ENCODE measurements at places on chromosomes 1 and 21.

DNA sequence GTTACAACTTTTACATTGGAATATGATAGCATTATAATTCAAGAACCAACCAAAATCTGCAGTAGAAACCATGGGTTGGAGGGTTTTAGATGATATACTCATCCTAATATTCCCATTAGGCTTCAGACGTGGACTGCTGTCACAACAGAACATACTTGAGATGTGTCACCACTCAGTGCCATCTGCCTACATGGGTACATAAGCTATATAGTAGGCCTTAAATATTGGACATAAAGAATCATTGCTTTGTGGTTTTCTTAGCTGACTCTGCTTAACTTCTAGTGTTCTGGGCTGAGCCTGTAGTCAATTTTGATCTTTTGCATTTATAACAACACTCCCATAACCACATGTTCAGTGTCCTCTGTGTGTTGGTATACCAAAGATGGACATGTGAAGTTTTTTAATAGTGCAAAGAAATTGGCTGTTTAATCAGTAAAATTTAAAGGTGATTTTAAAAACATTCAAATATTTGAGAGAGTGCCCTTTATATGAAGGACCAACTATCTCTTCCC lies 14.2 kb downstream of the RAP1A start:
- no peak for DNase-seq

DNA sequence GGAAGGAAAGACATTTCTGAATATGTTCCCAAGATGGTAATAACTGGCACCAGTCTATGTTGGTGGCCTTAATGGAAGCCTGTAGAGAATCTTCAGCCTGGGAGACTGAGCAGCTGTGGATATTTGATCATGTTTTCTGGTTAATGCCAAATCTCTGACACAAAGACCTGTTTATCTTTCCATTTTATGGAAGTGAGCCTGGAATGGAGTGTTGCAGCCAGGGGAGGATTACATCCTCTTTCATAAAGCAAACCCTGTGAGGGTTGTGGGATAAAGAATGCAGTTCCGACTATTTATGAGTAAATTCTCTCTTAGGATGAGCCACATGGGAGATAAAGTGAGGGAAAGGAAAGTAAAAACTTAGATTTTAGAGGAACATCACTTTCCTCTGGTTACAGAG lies 144.1 kb downstream of the PCP4 start:
- DNase-seq: no peak

DNA sequence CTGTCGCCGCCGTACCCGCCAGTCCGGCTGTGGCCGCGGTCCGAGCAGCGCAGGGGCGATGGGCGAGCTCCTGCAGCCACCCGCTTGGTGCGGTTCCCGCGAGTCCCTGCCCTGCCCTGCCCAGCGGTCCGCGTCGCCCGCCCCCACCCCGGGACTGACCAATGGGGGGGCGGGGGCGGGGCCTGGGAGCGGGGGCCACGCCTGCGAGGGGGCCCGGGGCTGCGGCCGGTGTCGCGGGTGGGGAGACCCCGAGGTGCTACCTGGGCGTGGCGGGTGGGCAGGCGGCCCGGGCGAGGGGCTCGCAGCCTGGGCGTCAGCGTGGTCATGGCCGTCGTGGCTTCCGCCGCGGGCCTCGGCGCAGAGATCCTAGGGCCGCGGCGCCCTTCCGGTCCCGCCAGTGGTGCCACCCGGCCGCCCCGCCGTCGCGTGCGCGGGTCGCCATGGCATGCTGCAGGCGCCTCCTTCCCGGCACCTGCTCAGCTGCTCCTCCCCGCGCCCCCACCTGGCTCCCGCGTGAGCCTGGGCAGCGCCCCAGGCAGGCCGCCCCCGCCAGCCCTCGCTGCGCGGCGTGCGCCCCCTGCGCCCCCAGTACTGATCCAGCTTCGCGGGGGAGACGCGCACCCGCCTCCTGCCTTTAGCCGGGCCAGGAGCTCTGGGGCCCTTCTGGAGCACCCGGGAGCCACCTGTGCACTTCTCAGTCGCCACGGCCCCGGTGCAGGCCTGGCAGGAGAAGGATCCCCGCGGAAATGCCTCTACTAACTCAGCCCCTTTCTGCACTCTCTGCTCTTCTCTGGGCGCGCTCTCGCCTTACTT lies at the start of gene BMP8B:
TSS of gene BMP8B (minus strand) at position 108 of the 813 bp plus-strand sequence. CDS start 380 bp downstream, outside the sequence.
- DNase-seq: peak; percentile 29

GRCh38 chr1:31529999-31530684 lies 46.2 kb upstream of the TINAGL1 start:
- DNase-seq: no peak

- no peak for DNase-seq
Measured at GRCh38 chr1:235730007-235730406, 80.4 kb upstream of the GNG4 start.

DNA sequence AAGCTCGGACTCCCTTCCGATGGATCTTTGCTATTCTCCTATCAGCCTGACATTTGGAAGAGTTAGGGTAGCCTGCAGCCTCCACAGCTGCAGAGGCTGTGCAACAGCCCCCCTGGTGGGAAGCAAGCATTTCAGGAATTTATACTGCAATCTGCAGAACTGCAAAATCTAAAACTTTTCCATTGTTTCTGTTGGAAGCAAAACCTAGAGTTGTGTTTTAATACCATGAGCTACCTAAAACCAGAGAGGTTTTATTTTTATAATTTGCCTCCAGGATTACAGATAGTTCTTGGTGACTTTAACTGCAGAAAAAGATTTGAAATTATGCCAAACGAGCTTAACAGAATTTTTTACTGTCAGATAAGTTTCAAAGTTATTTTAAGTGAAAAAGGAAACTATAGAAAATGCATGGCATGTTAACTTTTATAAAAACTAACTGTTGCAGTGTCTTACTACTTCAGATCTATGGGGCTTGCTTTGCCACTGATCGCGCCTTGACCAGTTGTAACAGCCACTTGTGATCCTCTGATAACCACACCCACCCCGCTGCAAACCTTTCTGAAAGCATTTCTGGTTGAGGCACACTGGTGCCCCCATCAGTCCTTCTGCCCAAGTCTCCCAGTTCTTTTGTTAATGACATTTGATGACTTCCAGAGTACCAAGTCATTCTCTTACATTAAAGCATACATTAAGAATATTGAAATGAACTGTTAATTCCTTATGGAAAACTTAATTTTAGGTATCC lies 64.8 kb downstream of the PRDM2 start:
- DNase-seq: no peak

DNA sequence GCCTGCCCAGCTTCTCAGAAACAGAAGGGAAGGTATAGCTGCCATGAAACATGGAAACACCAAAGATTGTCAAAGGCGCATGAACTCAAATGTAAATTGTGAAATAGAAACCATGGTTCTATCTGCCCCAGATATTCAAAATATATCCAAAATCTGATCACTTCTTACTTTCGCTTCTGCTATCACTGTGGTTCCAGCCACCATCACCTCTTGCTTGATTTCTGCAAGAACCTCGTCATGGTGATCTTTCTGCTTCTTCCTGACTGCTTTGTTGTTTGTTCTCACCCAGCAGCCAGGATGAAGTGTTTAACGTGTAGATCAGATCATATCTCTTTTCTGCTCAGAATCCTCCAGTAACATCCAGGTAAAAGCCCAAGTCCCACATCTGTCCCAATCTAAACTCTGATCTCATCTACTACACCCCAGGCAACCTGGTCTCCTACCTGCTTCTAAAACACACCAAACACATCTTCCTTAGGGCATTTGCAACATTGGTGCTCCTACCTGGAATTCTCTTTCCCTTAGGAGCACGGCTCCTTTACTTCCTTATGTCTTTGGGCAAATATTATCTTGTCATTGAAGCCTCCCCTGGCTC lies 10.5 kb upstream of the LMO4 start:
- no peak for DNase-seq

DNA sequence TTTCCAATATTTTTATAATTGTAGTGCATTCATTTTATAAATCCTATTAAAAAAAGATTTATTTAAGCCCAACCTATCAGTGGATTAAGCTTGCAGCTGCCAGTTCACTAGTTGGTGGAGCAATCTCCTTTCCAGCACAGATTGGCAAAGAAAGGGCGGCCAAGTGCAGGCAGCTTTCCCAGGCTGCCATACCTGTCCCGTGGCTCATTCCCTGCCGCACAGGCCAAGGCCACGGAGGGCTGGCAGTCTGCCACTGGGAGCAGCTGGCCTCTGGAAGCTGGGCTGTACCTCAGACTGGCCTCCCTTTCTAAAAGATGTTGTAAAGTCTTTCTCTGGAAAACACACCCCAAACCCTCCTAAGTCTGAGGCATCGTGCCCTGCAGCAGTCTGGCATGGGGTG lies 74.2 kb downstream of the SIM2 start:
- no peak for DNase-seq

GRCh38 chr1:230105754-230106625 lies 39.0 kb downstream of the GALNT2 start:
- no peak for DNase-seq

DNA sequence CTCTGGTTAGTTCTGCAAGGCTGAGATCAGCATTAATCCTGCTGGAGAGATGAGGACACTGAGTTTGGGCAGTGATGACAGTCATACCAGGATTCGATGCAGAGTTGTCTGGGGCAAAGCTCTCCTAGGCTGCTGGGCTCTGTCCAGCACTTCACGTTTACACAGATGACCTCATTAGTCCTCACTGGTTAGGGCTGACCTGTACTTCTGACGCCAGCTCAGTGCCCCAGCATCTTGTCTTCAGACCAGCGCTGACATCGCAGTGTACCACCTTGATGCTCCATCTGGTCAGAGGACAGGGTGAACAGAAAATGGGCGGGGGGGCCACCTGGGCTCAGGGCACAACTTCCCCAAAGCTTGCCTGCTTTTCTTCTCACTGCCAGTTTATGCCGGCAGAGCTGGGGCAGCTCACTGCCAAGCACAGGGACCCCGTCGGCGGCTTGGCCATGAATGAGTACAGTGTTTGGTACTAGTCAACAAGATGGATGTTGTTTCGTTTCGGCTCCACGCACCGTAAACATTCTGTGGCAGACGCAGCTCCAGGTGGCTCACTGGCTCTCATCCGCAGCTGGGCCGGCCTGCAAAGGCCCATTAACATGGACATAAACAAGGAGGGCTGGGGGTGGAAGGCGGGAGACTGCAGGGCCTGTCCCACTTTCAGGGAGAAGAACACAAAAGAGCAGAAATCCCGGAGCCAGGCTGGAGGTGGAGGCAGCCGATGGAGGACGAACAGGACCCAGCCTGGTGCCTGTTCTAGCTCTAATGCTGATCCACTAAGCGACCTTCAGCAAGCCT lies 118.7 kb downstream of the GLIS1 start:
- DNase-seq: peak; percentile 17

DNA sequence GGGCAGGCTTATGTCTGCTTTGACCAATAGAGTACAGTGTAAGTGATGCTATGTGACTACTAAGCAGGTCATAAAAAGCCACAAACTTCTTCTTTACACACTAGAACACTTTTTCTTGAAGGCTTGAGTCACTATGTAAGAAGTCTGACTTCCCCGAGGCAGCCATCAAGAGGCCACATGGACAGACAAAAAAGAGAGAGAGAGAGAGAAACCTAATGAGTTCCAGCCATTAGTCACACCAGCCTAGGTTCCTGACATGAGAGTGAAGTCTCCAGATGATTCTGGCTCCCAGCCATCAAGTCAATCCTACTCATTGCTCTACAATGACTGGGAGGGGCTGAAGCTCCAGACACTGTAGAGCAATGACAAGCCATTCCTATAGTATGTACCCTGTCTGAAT lies 101.4 kb downstream of the LHX9 start:
- DNase-seq: no peak

- DNase-seq: no peak
Measured at GRCh38 chr21:31592963-31593560, 66.4 kb upstream of the SOD1 start.

DNA sequence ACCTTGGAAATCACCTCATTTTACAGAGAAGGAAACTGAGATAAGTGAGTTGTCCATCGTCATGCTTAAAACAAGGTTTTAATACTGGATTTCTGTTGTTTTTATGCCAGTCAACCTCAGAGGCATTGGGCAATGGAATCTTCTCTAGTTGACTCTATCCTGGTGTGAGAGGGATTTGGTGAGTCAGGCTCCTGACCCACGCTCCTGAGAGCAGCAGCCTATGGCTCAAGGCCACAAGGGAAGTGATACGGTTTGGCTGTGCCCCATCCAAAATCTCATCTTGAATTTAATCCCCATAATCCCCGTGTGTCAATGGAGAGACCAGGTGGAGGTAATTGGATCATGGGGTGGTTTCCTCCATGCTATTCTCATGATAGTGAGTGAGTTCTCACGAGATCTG lies 90.1 kb downstream of the TLR5 start:
- DNase-seq: no peak

GRCh38 chr1:85019994-85020393 lies 23.1 kb upstream of the MCOLN2 start:
- no peak for DNase-seq

DNA sequence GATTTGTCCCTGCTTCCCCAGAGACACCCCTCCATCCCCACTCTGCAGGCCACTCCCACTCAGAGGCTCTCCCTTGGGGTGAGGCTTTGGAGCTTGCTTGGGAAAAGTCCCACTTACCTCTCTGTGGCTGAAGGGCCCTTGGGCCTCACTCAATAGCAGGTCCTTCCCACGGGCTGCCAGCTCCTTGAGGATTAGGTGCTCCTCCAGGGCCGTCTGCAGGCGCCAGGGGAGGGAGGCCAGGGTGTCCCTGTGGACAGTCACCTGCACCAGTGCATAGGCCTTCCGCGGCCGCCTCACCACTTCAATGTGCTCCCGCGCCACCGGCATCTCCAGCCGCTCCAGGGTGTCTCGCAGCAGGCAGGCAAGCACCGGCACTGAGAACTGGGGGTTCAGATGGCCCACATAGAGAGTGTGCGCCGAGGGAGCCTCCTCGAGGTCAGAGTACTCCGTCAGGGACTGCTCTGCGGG lies 1.4 kb downstream of the SLFNL1 start:
- no peak for DNase-seq

- no peak for DNase-seq
Measured at GRCh38 chr1:173581383-173582079, 21.3 kb downstream of the SLC9C2 start.

GRCh38 chr1:32246888-32247273 lies at the start of gene FAM167B:
Gene FAM167B, plus strand, starts transcription at chr1:32247222. Its CDS starts 200 bp downstream, at chr1:32247422.
- no peak for DNase-seq

GRCh38 chr1:36947384-36947783 lies 86.9 kb downstream of the GRIK3 start:
- no peak for DNase-seq

DNA sequence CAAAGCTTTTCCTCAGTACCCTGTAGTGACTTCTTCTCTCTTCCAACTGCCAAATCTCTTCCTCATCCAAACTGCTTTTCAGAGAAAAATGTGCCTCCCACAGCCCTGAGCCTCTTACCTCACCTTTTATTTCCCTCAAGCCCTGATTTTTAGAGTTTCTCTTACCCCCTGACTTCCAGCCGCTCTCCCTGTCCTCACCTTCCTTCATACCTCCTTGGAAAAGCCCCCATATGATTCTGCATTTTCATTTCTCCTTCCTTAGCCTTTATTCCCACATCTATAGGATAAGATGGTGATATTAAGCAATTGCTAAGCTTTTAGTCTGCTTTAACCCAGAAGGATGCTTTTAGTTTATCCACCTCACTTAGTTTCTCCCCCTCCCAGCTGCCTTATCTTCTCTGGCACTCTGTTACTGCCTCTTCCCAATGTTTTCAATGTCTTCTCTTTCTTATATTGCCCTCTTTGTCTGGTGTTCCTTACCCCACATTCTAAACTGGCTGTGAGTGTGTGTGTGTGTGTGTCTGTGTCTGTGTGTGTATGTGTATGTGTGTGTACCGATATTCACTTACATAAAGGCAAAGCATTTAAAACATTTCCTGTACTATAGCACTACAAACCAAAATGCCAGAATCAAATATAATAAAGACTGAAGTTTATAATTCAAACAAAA lies at the start of gene CD1B:
TSS of gene CD1B (minus strand) at position 51 of the 670 bp plus-strand sequence. CDS start 108 bp downstream, outside the sequence.
- no peak for DNase-seq

- DNase-seq: no peak
Measured at GRCh38 chr21:36700295-36700970, 1.5 kb downstream of the SIM2 start.

GRCh38 chr1:56780128-56780750 lies 39.0 kb downstream of the FYB2 start:
- DNase-seq: no peak

- DNase-seq: no peak
Measured at GRCh38 chr1:59673573-59674450, 140.9 kb upstream of the HOOK1 start.
